Activated CD8-positive, alpha-beta T cell treated with anti-CD3 and anti-CD28 coated beads for 36 hours (primary cell): ENCODE measurements at places on chromosomes 4 and X. TPM values are rescaled to one million over a fixed set of nuclear protein-coding genes. Genes with fewer than 3 reads are reported as not detected.

ADH1B gene
- total RNA-seq, result not detected

SLIT2 gene
- not detected for total RNA-seq

PDLIM3 gene
- total RNA-seq, result not detected

DKK2 gene
- not detected for total RNA-seq

ADAMTS3 gene
- not detected for total RNA-seq

HSFX2 gene
- total RNA-seq, result not detected

GPR50 gene
- total RNA-seq, result not detected

GAGE12H gene
- not detected for total RNA-seq

BRS3 gene
- total RNA-seq, result not detected

DNA sequence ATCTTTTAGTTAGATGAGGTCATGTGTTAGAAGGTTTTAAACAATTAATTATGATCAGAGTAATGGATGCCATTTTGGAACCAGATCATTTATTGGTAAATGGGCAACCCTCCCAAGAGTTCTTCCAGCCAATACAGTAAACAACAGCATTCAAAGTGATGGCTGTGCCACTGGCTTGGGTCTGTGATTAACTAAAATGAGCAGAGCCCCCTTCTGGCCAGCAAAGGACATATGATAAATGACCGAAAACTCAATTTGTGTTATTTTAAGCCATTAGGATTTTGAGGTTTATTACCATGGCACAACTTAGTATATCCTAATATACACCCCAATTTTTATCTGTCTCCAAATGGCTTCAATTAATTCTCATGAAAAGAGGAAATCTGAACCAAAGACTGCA is 90.8 kb upstream of the NPFFR2 start:
- DNase-seq, result no peak

DNA sequence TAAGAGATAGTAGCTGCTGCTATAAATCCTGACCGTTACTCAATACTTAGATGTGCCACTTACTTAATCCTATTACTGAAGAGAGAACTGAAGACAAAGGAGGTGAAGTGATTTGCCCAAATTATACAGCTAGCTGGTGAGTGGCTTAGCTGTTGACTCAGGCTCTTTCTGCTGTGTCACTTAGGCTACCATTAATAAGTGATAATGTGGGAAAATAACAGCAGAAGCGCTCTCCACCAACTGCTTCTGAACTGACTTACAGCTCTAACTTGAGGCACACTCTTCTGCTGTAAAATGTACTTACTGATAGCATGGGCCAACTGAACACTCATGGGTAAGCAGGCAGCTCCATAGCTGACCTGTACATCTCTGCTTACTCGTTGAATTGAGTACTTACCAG is 7.5 kb upstream of the KLHL5 start:
- no peak for DNase-seq

DNA sequence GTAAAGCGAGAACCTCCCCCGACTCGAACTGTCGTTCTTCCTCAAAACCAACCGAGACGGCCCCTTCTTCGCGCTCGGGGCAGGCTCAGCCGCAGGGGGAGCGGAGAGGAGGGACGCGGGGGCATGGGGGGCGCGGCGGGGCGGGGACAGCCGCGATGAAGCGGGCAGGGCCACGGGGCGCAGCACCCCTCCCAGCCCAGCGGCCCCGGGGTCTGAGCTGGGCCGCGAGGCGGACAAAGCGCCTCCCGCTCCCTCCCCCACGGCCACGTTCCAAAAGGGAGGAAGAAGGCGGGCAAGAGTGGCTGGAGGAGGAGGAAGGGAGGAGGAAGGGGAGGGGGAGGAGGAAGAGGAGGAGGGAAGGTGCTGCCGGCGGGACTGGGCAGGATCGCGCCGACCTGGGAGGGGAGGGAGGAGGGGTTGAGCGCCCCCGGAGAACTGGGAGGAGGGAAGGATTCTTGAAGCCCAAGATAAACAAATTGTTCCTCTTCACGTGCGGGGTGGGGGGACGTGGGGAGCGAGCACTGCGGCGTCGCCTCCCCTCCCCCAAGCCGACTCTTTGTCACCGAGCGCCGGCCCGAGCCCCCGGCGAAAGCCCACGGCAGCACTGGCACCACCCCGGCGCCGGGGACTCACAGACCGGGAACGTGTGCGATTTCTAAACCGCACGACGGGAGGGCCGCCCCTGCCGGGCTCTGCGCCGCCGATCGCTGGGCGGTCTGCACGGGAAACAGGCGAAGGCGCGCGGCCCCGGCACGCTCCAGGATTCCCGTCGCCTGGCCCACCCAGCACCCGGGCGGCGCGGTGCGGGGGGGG is 2.9 kb downstream of the MAML3 start:
- DNase-seq, result peak; percentile 81

GRCh38 chrX:34734383-34734782 is 77.3 kb upstream of the TMEM47 start:
- no peak for DNase-seq

DNA sequence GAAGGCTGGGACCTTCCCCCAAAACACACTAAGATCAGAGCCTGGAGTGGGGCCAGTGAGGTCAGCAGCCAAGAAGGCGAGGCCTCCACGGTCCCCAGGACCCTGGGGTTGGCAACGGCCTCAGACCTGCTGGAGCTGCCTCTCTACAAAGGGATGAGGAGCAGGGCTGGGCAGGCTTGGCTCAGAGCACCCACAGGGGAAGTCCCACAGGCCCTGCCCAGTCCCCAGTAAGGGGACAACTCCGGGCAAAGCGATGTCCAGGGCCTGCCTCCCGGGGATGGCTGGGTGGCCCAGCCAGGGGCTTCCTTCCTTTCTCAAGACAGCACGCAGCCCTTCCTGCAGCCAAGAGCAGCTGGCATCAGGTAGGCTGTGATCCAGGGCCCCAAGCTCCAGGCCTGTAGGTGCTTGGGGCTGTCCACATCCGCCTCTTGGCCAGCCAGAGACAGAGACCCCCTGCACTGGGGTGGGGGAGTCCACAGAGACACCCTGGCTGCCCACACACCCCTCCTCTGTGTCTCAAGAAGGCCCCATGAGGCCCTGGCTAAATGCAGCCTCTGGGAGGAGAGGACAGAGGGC is 5.7 kb downstream of the MXD4 start:
- no peak for DNase-seq

DNA sequence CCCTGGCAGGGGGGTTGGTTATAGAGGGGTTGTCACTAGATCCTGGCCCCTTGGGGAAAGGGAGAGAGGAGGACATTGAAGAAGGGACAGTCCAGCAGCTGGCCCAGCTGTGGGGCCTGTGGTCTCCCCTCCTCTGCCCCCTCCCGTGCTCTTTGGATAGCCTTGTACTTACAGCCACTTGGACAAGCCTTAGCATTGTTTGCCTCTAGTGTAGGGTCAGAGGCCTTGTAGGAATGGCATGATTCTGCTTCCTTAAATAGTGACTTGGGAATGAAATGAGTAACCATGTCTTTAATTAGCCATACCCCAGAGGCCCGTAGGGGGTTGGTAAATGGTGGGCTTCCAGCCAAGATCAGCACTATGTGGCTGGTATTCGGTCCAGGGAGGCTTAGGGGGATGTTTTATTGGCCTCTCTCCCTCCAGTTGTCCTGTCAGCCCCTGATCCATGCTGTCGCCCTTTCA is 230.6 kb downstream of the PTTG2 start:
- DNase-seq, result no peak

DNA sequence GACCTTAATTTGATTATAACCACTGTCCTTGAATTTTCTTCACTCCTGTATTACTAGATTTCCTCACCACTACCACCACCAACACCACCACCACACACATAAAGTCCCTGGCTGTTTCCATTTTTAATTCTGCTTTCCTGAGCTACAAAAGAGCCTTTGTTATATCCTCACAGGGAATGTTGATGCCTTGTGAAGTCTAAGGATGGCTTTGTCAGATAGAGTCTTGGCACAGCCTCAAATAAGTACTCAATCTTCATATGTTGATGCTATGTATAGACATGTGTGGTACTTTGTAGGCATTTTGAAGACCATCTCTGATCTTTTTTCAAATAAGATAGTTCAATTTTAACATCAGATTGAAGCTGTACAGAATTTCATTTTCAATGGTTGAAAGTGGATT is 1016.7 kb upstream of the LCORL start:
- DNase-seq, result no peak

DNA sequence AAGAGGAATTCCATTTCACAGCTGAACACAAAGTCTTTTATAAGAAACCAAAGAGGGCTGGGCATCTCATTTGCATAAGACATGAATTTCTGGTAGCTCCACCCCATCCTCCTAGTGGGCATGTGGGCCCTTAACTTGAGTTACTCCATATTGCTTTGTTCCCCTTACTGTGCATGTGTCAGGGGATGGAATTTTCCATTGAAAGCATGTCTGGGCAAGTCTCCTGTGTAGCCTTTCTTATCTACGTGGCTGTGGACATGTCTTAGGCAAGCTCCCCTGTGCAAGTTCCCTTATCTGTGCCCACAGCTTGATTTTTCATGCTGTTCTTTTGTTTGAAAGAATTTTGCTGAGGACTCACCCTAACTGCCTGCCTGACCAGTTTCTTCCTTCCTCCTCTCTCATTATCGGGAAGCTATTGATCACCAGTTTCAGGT is 123.5 kb upstream of the JADE1 start:
- DNase-seq, result no peak

- DNase-seq, result no peak
Measured at GRCh38 chrX:2609431-2610238, 81.5 kb upstream of the CD99 start.

- no peak for DNase-seq
Measured at GRCh38 chr4:5654791-5655190, 53.6 kb downstream of the EVC2 start.

GRCh38 chr4:184596044-184596616 is 53.1 kb downstream of the CASP3 start:
- no peak for DNase-seq

DNA sequence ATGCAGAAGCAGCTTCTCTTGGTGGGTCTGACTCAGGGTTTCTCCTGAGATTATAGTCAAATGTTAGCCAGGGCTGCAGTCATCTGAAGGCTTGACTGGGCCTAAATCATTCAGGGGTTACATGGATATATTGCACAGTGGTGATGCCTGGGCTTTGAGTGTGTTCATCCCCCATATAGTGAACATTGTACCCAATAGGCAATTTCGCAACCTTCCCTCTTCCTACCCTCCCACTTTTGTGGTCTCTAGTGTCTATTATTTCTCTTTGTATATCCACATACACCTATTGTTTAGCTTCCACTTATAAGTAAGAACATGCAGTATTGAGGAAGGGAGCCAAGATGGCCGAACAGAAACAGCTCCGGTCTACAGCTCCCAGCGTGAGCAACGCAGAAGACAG is 90.3 kb upstream of the CAMK2D start:
- DNase-seq, result no peak

GRCh38 chr4:53012738-53013137 is 150.6 kb downstream of the RASL11B start:
- peak; percentile 13 for DNase-seq

- no peak for DNase-seq
Measured at GRCh38 chr4:63921561-63921960, 487.7 kb downstream of the TECRL start.

DNA sequence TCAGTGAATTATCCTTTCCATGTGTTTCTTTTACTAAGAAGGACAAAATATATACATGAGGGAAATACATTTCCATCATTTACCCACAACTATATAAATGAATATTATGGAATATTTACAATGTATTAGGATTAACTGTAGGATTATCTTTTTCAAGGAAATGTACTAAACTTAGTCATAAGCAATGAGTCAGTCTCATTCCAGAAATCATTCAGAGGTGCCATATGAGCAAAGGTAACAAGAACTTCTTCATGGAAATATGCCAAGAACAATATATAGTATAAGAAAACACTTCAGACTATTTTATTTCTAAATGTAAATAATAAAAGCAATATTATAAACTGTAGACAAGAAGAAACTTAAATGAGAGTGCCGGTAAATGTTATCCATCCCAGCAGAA is 67.1 kb downstream of the USP38 start:
- no peak for DNase-seq
